ENCODE measurements at places on chromosomes 7 and 10.
A peak's percentile ranks its signal among the peaks of the same experiment; 100 is the strongest.

DNA sequence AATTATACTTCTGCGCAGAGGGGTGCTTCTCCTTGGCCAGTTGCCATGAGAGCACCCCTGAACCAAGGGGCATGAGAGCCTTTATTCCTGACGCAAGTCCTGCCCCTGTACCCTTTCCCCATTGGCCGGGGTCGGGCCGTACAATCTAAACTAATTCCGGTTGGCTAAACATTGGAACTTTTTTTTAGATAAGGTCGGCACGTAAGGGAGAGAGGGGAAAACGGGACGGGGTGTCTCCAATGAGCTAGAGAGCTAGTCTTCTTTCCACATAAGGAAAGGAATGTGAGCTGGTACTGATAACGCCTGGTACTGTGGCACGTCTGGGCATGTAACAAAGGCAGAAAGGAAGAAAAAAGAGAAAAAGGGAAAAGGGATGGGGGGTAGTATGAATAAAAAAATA is 96.9 kb downstream of the CD36 start:
- no peak for DNase-seq

DNA sequence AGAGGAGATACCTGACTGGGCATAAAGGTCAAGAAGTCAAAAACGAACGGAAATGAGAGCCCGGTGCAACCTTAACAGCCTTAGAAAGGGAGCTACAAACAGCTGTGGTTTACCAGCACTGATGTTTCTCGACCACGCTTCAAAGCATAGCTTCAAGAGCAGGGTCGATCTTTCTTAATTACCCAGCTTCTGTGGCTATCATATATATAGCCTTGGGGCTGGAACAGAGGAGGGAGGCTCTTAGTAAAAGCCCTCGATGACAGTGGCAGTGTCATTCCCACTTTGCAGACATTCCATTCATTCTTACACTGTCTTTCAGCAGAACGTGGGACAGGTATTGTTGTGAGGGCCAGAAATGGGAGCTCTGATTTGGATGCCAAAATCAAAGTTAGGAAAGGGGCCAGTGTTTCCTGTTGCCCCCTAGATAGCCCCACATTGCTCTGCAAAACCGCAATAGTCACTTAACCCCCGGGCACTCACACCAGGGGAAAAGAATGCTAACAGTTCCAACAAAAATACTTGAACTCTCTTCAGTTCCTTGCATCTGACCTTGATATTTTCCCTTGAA is 141.5 kb downstream of the MTPAP start:
- peak; percentile 76 for DNase-seq

DNA sequence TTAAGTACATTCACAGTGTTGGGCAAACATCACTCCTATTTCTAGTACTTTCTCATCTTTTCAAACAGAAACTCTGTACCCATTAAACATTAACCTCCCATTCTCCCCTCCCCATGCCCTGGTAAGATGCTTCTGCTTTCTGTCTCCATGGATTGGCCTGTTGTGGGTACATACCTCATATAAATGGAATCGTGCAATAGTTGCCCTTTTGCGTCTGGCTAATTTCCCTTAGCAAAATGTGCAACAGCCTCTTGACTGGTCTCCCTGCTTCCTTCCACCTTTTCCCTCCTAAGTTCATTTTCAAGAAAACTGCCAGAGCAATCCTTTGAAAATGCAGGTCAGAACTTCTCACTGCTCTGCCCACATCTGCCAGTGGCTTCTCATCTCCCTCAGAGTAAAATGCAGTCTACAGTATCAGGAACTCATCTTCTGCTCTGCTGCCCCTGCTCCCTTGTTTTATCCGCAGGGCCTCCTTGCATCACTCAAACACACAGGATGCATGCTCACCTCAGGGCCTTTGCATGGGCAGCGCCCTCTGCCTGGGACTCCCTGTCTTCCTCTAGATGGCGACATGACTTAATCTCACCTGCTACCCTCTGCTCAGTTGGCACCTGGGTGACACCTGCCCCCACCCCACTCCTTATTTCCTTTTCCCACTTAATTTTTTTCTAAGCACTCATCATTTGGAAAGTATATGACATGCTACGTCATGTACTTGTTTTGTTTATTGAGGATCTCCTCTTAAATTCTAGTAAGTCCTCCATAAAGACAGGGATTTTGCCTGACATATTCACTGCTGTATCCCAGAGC is 44.3 kb upstream of the ECHDC3 start:
- no peak for DNase-seq

DNA sequence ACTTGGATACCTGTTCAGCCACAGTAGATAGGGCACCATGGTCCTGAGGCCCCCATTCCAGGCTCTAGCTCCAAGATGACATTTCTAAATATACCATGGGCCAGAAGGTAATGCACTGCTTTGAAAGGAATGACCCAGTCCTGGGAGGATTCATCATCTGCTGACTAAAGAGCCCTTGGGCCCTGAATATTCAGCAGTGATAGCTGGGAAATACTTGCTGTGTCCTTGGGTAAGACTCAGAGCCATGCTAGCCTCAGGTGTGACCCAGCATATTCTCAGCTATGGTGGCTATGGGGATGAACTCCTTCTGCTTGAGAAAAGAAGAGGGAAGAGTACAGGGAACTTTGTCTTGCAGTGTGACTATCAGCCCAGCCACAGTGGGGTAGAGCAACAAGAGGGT is 21.3 kb upstream of the AGR2 start:
- DNase-seq, result no peak

GRCh38 chr7:13724977-13725566 is 264.4 kb downstream of the ETV1 start:
- no peak for DNase-seq

DNA sequence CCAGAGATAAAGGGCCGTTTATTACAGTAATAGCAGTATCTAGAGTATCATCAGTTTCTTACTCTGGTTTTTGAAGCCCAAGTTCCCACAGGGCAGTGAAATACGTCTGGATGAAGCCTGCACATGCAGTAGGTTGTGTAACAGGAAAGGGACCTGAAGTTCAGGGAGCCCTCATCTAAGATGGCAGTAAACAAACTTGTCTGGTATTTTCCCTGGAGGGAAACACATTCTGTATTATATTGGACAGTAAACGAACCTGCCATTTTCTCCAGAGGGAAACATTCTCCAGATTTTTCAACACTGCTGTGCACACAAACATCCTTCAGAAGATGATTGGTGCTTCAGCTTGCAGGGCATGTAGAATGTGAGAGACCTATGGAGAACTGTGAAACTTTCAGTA is 189.9 kb downstream of the TFEC start:
- DNase-seq, result peak; percentile 3

GRCh38 chr7:1664711-1665548 is 5.1 kb upstream of the ELFN1 start:
- peak; percentile 63 for DNase-seq

DNA sequence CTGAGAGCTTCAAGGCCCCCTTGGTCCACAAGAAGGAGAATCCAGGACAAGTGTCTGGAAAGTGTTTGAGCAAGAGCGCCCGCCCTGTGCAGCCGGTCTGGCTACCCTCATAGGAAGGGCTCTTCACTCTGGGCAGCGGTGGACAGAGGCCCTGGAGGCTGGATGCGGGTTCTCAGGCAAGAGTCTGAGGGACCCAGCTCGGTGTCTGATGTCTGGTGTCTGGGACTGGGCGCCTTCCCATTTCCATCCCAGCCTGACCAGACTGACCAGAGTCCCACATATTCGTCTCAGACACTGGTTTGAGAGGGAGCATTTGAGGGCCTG is 59.8 kb downstream of the HK1 start:
- no peak for DNase-seq

DNA sequence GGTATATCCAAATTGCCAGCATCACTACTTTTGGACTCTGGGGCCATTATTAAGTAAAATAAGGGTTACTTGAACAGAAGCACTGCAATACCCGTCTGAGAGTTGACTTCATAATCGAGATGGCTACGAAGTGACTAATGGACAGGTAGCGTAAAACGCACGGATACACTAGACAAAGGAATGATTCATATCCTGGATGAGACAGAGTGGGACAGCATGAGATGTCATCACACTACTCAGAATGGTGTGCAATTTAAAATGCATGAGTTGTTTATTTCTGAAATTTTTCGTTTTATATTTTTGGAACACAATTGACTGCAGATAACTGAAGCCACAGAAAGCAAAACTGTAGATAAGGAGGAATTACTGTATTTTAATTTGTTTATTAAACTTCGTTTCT is 421.5 kb upstream of the LRGUK start:
- peak; percentile 78 for DNase-seq

Data from EH (cell line).